ENCODE measurements at places on chromosomes 3 and 15.

GRCh38 chr3:138180375-138181029 lies 5.8 kb upstream of the DBR1 start:
- no peak for DNase-seq

GRCh38 chr15:92600856-92601255 lies 54.7 kb downstream of the FAM174B start:
- DNase-seq: no peak

- no peak for DNase-seq
These were observed 139.5 kb upstream of the SLC2A2 start for GRCh38 chr3:171165983-171166382.

DNA sequence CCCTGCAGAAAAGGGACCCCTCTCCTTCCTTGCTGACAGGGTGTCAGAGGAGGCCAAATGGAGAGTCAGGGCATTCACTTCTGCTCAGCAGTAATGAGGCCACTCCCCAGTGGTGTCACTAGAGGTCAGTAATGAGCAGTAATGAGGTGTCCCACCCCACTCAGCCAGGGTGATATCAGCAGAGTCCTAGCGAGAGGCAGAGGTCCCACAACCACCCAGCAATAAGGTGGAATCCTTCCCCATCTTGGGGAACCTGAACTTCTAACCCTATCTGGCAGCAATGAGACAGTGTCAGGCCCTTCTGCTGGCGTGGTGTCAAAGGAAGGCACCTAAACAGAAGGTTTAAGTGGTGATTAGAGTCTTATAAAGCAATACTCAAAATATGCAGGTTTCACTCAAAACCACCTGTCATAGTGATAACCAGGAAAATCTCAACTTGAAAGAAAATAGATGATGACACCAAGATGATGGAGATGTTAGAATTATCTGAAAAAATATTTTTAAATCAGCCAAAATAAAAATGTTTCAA lies 12.9 kb downstream of the OCA2 start:
- DNase-seq: peak; percentile 49

DNA sequence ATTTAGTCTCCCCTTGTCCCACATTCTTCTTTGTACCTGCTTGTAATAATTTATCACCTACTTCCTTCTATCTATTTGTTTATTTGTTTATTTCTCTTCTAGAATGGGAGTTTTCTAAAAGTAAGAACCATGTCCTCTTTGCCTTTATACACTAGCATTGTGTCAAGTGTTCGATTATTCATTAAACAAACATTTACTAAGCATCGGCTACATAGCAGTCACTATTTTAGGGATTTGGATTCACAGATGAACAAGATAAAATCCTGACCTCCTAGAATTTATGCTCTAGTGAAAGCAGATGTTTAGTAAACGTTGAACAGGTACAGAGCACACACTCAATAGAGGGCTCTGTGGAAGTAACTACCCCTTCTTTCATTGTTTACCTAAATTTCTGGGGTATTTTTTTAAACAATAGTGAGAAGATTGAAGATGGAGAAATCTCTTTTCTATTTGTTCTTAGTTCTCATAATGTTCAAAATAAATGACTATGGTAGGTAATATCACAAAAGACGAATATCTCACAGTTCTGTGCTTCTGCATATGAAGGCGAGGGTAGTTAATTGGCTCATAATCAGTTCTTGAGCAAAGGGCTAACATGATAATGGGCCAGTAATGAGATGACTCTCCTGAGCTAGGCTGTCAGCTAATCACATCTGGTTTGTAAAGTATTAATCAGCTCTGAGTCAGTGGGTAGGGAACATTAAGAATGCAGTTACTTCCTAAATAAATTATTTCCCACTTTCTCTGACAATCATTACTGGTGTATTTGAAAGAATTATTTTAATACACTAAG lies 111.9 kb downstream of the SLC9A9 start:
- DNase-seq: no peak

DNA sequence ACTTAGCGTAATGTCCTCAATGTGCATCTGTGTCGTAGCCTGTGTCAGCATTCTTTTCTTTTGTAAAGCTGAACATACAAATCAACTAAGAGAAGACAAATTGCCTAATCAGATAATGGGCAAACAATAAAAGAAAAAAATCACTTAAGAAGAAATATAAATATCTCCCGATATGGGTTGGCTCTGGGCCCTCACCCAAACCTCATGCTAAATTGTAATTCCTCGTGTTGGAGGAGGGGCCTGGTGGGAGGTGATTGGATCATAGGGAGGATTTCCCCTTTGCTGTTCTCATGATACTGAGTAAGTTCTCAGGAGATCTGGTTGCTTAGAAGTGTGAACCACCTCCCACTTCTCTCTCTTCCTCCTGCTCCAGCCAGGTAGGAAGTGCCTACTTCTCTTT lies 285.0 kb upstream of the LYSMD4 start:
- DNase-seq: no peak

GRCh38 chr15:61946778-61947177 lies 113.5 kb downstream of the VPS13C start:
- no peak for DNase-seq

- DNase-seq: no peak
These were observed 48.1 kb downstream of the PTPN9 start for GRCh38 chr15:75531041-75531450.

DNA sequence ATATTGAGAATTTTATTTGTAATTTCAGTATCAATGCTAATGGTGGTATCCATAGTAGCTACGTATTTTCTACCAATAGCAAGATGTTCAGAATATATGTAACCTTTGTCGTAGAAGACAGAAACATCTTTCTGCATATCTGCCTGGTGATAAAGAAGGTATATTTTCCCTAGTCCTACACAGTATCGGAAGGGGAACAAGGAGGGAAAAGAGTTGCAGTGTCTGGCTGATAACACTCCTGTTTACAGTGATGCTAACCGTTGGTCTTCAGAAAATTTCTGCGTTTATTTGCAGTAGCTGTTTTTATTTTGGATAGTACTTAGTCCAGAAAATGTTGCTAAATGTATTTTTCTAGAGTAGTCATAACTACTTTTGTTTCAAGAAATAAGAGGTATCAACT lies 25.2 kb downstream of the TSC22D2 start:
- DNase-seq: no peak

GRCh38 chr3:160447544-160447943 lies 2.0 kb downstream of the TRIM59 start:
- DNase-seq: no peak

DNA sequence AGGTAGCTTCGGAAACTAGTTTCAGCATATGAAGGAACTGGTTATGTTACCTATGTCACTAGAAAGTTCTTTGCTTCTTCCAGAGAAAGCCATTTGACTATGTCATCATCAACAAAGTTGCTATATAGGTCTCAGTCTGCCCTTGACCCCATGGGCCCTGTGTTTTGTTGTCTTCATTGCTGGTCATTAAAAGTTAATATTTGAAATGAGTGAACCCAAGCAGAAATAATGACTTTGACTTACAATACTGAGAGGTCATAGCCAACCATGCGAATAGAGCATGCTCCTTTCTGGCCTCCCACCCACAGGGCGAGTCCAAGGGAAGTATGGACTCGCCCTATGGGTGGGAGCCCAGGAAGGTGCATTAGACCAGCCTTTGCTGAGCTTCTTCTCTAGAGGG lies 40.9 kb downstream of the APH1B start:
- DNase-seq: no peak

GRCh38 chr15:80447077-80447476 lies 42.9 kb downstream of the ARNT2 start:
- no peak for DNase-seq

- DNase-seq: no peak
These were observed 2.2 kb downstream of the INAFM2 start for GRCh38 chr15:40325700-40326099.

GRCh38 chr3:71537211-71537611 lies 46.3 kb downstream of the FOXP1 start:
- DNase-seq: no peak
